ENCODE measurements at places on chromosomes 6 and 20. TPM values are rescaled to one million over a fixed set of nuclear protein-coding genes. Genes with fewer than 3 reads are reported as not detected.

FAM120B gene
- 29.4 TPM for total RNA-seq

SUPT3H gene
- total RNA-seq, result 10.6 TPM

RIMS1 gene
- total RNA-seq, result not detected

HDGFL1 gene
- not detected for total RNA-seq

GPLD1 gene
- 0.27 TPM for total RNA-seq

CD40 gene
- 0.45 TPM for total RNA-seq

HLA-F gene
- 1.1 TPM for total RNA-seq

ZNF512B gene
- total RNA-seq, result 7.9 TPM

LKAAEAR1 gene
- total RNA-seq, result 0.36 TPM

ZNF341 gene
- total RNA-seq, result 0.90 TPM

SIRT5 gene
- 4.9 TPM for total RNA-seq

IMPG1 gene
- not detected for total RNA-seq

MYBL2 gene
- 1.6 TPM for total RNA-seq

ATP6V1G2 gene
- total RNA-seq, result 3.8 TPM

NECAB3 gene
- total RNA-seq, result 17.6 TPM

PLTP gene
- 66.9 TPM for total RNA-seq

TSPO2 gene
- not detected for total RNA-seq

BNIP5 gene
- not detected for total RNA-seq

BPIFB1 gene
- total RNA-seq, result not detected

NR2E1 gene
- not detected for total RNA-seq

SLC2A4RG gene
- 31.9 TPM for total RNA-seq

RCAN2 gene
- 8.0 TPM for total RNA-seq

LRRN4 gene
- not detected for total RNA-seq

TRIM39 gene
- total RNA-seq, result 8.5 TPM

DCDC2 gene
- not detected for total RNA-seq

RFX6 gene
- total RNA-seq, result not detected

AURKA gene
- 29.1 TPM for total RNA-seq

NT5DC1 gene
- total RNA-seq, result 7.2 TPM

HLA-DPA1 gene
- total RNA-seq, result 0.18 TPM

CAP2 gene
- 6.5 TPM for total RNA-seq

FOXS1 gene
- total RNA-seq, result not detected

ESR1 gene
- total RNA-seq, result 2.7 TPM

PNLDC1 gene
- not detected for total RNA-seq

PLAGL1 gene
- total RNA-seq, result 35.2 TPM

PTCHD4 gene
- 9.8 TPM for total RNA-seq

SRSF12 gene
- 0.09 TPM for total RNA-seq

CALHM5 gene
- 6.8 TPM for total RNA-seq

SLC13A3 gene
- 4.2 TPM for total RNA-seq

DEFB124 gene
- total RNA-seq, result not detected

LY6G6D gene
- total RNA-seq, result not detected

RAET1E gene
- 0.63 TPM for total RNA-seq

HLA-DMA gene
- 1.6 TPM for total RNA-seq

BMP7 gene
- total RNA-seq, result not detected

MCHR2 gene
- not detected for total RNA-seq

WTAP gene
- total RNA-seq, result 103 TPM

C6orf58 gene
- not detected for total RNA-seq

ADTRP gene
- total RNA-seq, result 2.6 TPM

NFATC2 gene
- 0.36 TPM for total RNA-seq

WFDC5 gene
- not detected for total RNA-seq

CD93 gene
- total RNA-seq, result 2.0 TPM

SYNE1 gene
- total RNA-seq, result 133 TPM

VPS16 gene
- 31.6 TPM for total RNA-seq

C20orf96 gene
- 0.98 TPM for total RNA-seq

C6orf141 gene
- total RNA-seq, result 5.7 TPM
